ENCODE measurements at places on chromosomes 12 and 14.

DNA sequence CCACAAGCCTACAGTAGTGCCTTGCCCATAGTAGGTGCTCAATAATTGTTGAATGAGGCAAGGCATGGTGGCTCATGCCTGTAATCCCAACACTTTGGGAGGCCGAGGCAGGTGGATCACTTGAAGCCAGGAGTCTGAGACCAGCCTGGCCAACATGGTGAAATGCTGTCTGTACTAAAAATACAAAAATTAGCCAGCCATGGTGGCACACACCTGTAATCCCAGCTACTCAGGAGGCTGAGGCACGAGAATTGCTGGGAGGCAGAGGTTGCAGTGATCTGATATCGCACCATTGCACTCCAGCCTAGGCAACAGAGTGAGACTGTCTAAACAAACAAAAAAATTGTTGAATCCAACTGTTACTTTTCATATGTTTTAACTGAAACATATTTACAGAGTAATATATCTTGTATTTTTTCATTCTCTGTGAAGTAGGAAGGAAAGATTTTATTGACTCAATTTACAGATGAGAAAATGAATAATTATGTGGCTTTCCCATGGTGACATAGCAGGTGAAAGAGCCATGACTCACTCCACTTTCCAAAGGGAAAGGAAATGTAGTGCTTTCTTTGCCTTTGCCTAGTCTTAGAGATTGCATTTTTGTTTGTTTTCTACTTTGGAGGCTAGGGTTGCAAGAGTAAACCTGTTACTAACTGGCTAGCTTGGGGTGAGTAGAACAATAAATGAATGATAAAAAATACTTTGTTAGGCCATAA is 95.4 kb upstream of the SLC38A4 start:
- ATAC-seq = peak; percentile 71

GRCh38 chr12:123937707-123938591 is 34.7 kb downstream of the CCDC92 start:
- no peak for ATAC-seq

- ATAC-seq = no peak
Observed at GRCh38 chr12:93403988-93404803, 26.5 kb downstream of the NUDT4 start.

- no peak for ATAC-seq
Observed at GRCh38 chr14:48027115-48027514, 351.7 kb upstream of the MDGA2 start.

GRCh38 chr14:36238666-36239363 is 62.3 kb upstream of the PTCSC3 start:
- ATAC-seq = no peak

- peak; percentile 96 for ATAC-seq
Observed at GRCh38 chr14:95265106-95266094, 54.3 kb downstream of the CLMN start.

- ATAC-seq = peak; percentile 92
Observed at GRCh38 chr12:52380271-52380694, 5.2 kb downstream of the KRT84 start.

- peak; percentile 78 for ATAC-seq
Observed at GRCh38 chr12:121793838-121794533, 498 bp upstream of the RHOF start.

- ATAC-seq = no peak
Observed at GRCh38 chr12:1934068-1934467, 15.6 kb upstream of the CACNA2D4 start.

GRCh38 chr12:24838531-24838950 is 110.4 kb downstream of the BCAT1 start:
- ATAC-seq = peak; percentile 30

GRCh38 chr14:81472096-81472800 is 61.4 kb downstream of the SEL1L start:
- ATAC-seq = no peak

DNA sequence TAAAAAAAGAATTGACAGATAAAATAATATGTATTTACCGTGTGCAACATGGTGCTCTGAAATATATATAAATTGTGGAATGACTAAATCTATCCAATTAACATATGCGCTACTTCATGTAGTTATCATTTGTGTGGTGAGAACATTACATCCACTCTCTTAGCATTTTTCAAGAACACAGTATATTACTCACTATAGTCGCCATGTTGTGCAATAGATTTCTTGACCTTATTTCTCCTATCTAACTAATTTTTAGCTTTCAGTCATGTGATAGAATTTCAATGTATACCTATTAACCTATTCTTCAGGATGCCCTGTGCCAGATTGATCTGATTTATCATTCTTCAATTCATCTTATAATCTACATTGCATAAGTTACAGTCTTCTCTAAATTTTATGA is 178.6 kb downstream of the BCAT1 start:
- ATAC-seq = no peak

GRCh38 chr12:14571779-14572178 is 4.1 kb upstream of the PLBD1 start:
- no peak for ATAC-seq

DNA sequence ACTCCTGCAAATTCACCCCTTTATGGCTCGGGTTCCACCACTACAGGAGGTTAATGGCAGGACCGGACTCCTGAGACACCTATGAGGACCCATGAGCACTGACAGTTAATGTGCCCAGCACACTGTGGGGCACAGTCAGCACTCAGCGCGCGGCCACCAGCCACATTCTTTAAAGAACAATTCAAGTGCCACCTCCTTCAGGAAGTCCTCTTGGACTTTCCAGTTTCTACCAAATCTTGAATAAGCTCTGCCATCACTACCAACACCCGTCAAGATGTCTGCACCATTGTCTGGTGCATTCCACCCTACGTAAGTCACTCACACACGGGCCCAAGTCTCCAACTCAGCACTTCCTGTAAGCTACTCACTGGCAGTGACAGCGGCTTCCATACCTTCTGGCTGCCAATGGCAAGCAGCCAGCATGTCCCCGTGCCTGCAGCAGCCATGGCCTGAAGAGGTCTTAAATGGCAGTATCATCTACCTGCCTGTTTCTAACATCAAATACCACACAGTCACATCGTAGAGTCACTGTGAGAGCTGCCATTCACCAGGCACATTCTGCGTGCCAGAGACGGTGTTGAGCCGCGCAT is 48.5 kb downstream of the CDC42BPB start:
- ATAC-seq = peak; percentile 65

DNA sequence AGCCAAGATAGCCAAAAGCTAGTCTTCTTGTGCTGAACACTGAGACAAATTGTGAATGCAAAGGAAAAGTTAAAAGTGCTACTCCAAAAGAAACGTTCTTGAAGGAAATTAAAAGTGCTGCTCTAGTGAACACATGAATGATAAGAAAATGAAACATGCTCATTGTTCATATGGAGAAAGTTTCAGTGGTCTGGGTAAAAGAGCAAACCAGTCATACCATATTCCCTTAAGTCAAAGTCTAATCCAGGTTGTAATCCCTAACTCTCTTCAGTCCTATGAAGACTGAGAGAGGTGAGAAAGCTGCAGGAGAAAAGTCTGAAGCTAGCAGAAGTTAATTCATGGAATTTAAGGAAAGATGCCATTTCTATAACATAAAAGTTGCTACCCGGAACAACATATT is 121.5 kb downstream of the MNAT1 start:
- no peak for ATAC-seq

DNA sequence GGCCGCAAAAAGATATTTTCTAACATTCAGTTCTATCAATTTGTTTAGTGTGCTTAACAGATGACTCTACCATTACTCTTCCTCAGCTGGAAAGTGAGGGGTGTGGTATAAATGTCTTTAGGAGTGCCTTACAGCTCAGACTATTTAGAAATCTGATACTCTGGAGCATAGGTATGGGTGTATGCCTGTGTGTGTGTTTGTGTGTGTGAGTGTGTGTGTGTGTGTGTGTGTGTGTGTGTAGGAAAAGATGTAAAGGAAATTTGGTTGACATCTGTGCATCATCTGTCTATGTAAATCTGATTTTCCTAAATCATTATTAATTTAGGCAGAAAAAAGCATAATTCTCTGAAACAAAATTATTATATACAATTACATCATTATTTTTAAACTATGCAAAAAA is 16.0 kb downstream of the RNASE3 start:
- ATAC-seq = no peak

DNA sequence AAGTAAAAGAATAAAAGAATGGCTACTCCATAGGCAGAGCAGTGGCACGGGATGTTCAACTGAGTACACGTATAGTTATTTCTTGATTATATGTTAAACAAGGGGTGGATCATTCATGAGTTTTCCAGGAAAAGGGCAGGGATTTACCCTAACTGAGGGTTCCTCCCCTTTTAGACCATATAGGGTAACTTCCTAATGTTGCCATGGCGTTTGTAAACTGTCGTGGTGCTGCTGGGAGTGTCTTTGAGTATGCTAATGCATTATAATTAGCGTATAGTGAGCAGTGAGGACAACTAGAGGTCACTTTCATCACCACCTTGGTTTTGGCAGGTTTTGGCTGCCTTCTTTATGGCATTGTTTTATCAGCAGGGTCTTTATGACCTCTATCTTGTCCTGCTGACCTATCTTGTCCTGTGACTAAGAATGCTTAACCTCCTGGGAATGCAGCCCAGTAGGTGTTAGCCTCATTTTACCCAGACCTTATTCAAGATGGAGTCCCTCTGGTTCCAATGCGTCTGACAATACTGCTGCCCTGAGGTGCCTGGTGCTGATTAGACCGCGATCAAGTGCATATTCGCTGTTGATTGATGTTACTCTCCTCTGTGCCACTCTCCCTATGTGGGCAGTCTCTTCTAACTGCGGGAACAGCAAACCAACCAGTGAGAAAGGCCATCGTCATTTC is 67.6 kb upstream of the AMN1 start:
- no peak for ATAC-seq

DNA sequence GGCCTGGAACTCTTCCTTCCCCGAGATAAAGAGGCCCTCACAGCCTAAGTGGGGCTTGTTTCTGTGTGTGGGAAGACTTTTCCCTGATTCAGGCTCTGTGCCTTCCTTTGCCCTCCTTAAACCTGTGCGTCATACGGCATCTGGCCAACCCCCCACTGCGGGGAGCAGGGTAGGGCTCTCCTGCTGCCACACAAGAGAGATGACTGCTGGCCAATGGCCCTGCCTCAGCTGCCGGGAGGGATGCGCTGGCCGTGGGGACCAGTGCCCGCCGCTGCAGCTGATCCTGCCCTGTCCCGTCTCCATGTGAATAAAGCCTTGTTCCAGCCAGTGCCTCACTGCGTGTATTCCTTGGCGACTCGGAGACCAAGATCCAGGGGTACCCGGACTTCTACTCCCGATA is 42.5 kb upstream of the BEGAIN start:
- no peak for ATAC-seq

DNA sequence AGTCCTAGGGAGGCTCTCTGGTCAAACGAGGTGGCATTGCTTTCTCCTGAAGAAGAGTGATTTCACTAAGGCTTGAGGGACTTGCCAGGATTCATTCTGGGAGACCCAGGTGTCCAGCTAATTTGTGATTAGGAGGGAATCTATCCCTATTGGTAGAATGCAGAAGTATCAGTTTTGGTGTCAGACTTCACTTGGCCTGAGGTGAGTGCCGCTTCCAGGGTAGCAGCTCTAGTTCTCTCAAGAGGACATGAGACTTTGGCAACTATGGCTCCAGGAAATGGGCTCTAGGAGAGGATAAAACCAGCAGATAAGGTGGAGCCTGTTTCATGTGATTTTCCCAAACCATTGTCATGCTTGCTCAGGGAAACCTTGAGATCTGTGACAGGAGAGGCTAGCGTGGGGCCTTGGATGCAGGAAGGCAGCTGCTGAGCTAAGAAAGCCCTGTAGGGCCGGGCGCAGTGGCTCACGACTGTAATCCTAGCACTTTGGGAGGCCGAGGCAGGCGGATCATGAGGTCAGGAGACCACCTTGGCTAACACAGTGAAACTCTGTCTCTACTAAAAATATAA is 11.6 kb upstream of the TMEM117 start:
- no peak for ATAC-seq

- ATAC-seq = peak; percentile 52
Observed at GRCh38 chr12:6180268-6181051, 19.7 kb upstream of the CD9 start.

- ATAC-seq = peak; percentile 99
Observed at GRCh38 chr14:80996049-80996901, 40.9 kb downstream of the TSHR start.

Measured in SK-N-SH treated with all-trans-retinoic acid at 6 μM for 48 hours (cell line).